Activated CD8-positive, alpha-beta memory T cell treated with anti-CD3 and anti-CD28 coated beads for 1 hour (primary cell): ENCODE measurements at places on chromosomes 3 and 15.

GRCh38 chr3:77460326-77460725, 420.4 kb downstream of the ROBO2 start:
- DNase-seq: no peak

- no peak for DNase-seq
These were observed 901.7 kb downstream of the NTRK3 start for GRCh38 chr15:87354661-87355410.

GRCh38 chr3:29335438-29335837, 54.6 kb downstream of the RBMS3 start:
- no peak for DNase-seq

GRCh38 chr3:56926243-56926946, 124.6 kb upstream of the ARHGEF3 start:
- no peak for DNase-seq

DNA sequence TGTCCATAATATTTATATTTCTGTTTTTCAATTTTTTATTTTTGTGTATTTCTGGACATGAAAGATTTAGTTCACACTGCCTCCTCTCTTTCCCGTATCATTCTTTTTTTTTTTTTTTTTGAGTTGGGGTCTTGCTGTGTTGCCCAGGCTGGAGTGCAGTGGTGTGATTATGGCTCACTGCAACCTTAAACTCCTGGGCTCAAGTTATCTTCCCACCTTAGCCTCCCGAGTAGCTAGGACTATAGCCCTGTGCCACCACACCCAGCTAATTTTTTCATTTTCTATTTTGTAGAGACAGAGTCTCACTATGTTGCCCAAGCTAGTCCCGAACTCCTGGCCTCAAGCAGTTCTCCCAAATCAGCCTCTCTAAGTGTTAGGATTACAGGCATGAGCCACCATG, 53.6 kb downstream of the PRKCI start:
- no peak for DNase-seq

DNA sequence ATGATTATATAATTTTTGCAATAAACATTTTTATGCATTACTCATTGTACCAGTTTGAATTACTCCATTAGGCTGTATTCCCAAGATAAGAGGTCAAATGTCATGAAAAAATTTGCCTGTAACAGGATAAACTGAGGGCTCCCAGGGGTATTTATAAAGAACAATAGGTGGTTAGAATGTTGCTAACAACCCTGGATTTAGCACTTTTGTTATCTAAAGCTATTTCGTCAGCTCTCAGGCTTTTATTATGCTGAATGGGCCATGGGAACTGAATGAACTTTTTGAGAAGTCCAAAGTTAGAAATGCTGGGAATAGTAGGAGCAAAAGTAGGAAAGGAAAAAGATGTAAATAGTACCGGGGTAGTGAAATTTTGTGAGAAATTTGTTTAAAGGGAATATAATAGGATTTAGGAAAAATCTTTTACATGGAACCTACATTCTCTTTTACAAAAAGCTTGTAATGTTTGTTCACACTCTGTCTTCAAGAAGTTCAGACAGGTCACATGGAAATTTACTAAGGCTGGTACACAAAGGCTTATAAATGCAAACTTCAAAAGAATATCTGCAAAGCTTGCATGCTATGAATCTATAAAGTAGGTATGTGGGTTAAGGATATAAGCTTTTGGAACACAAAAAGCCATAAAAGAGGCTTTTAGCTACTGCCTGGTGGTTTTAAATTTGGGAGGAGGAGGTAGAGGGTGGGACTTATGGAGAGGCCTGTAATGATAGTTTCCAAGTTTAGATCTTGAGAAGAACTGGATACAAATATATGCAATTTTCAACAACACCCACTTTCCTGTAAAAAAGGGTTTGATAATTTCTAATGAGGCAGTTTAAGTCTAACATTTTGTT, 445.8 kb upstream of the NAALADL2 start:
- DNase-seq: no peak

DNA sequence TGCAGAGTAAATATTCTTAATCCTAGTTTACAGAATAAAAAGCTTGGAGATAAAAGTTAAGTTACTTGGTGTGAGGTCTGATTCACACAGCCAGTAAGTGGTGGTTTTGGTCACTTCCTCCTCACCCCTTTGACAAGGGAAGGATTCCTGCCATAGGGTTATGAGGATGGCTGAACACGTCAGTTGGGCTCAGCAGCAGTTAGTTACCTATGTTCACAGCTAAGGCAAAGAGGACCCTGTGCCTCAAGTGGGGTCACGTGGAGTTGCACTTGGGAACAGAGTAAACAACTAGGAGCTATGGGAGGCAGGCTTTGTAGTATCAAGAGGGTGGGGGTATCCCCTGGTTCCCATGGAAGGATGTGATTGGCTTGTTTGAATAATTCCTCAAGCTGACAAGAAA, 232.2 kb downstream of the UBE2E2 start:
- DNase-seq: no peak
